Stomach (tissue), 19 donors: ENCODE measurements at places on chromosomes 3 and 15. TPM values are rescaled to one million over a fixed set of nuclear protein-coding genes. Genes with fewer than 3 reads are reported as not detected.

Gene INKA1
- polyA plus RNA-seq, result 4.4 TPM

Gene LTF
- 1,112 TPM for polyA plus RNA-seq

Gene PRR20G
- polyA plus RNA-seq, result not detected

Gene CHRFAM7A
- 0.25 TPM for polyA plus RNA-seq

Gene CLSTN2
- polyA plus RNA-seq, result 0.10 TPM

Gene GABRA5
- polyA plus RNA-seq, result not detected

Gene MAGI1
- polyA plus RNA-seq, result 14.5 TPM

Gene TRNT1
- polyA plus RNA-seq, result 9.8 TPM

Gene POLQ
- polyA plus RNA-seq, result 0.15 TPM

Gene TMCO5A
- not detected for polyA plus RNA-seq
